ENCODE measurements at places on chromosomes 1 and 21.

- no peak for DNase-seq
Measured at GRCh38 chr1:221228594-221228993, 349.4 kb downstream of the HLX start.

DNA sequence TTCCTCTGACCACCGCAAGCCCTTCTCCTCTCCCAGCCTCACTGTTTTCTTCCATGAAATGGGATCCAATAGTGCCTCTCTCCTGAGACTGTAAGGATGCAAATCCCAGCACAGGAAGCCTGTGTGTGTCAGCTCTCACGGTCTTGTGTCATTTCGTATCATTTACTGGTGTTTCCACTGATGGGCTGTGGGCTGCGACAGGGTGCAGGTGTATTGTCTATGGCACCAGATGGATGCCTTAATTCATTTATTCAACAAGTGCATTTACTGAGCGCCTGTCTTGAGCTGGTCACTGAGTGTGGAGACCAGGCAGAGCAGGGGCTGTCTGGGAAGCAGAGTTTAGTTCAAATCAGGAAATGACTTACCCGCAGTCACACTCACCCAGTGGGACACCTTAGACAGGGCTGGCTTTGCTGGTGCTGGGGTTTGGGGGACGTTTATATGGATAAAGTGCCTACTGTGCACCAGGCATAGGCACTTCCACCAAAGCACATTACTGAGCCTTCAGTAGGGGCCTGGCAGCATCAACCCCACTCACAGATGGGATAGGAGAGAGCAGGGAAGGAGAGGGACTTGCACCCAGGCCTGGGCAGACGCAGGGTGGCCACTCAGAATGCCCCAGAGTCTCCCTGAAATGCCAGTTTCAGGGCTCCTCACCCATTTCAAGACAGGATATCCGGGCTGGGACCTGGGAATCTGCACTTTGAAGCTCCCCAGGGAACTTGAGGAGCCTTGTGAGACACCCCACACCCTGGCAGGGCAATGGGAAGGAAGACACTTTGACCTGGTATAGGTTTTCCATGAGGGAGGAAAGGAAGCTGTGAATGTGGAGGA, 398.9 kb downstream of the MATN1 start:
- DNase-seq: no peak

- DNase-seq: no peak
Measured at GRCh38 chr1:182687361-182687760, 3.0 kb upstream of the RGS8 start.

DNA sequence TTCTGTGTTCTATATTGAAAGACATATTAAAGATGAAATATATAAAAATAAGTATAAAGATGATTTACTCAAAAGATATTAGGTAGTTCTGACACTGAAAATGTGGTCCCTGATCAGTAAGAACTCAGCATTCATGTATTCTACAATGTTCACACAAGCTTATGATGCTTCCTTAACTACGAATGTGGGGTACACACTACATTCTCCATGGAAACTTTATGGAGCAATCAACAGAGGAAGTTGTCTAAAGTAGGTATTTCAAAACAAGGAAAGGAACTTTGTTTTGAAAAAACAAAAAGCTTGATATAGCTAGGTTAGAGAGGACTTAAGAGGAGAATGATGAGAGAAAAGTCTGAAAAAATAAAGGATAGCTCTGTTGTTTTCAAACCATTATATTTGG, 119.7 kb upstream of the RGS18 start:
- no peak for DNase-seq

GRCh38 chr1:22359427-22359826, 92.2 kb upstream of the ZBTB40 start:
- no peak for DNase-seq

- no peak for DNase-seq
Measured at GRCh38 chr1:246383791-246384190, 123.3 kb downstream of the SMYD3 start.

DNA sequence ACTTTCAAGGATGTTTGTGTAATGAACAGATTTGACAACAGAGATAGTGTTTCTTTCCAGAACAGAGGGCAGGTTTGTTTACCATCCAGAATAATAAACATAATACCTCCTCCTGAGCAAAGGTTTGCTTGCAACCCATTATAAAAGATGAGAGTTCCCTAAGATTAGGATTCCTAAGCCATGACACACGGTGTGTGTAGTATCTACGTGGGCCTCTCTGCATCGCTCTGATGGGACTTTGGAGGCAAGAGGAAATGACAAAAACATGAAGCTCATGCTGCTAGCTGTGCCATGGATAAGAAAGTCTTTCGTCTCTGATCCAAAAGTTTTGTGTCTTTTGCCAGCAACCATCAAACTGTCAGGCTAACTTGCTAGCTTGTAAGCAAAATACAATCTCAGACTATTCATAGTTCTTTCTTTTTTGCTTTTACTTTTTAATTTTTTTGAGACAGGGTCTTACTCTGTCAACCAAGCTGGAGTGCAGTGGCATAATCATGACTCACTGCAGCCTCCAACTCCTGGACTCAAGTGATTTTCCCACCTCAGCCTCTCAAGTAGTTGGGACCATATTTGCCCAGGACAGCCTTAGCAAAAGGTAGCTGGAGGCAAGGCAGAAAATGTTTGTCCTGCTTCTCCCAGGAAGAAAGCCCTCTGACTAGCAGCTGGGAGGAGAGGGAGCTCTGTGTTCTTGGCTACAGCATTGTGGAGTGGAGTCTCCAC, 81.1 kb downstream of the LHX4 start:
- no peak for DNase-seq

- DNase-seq: no peak
Measured at GRCh38 chr21:20639026-20639425, 359.2 kb upstream of the NCAM2 start.

DNA sequence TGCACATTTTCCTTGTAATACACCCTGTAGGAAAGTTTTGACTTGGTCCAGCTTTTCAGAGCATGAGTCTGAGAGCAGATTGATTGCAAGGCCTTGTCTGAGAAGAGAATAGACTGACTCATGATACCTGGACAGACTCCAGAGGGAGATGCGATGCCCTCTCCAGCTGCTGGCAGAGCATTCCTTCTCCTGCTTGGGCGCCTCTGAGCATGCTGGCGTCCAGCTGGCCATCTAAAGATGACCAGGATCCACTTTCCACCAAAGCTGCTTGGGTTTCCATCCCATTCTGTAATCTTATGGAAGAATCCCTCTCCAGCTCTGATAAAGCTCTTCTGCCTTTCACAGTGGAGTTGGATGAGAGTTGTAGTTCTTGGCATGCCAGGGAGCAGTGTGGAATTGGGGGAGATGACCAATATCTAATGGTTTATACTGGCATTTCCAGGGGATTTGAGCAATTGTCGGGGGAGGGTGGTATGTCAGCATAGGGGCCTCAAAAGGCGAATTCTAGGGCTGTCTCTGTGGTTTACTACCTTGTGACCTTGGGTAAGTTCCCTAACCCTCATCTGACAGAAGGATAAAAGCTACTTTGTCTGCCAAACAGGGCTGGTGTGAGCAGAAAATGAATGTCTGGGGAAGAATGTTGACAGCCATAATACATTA, 19.5 kb downstream of the SZRD1 start:
- no peak for DNase-seq

DNA sequence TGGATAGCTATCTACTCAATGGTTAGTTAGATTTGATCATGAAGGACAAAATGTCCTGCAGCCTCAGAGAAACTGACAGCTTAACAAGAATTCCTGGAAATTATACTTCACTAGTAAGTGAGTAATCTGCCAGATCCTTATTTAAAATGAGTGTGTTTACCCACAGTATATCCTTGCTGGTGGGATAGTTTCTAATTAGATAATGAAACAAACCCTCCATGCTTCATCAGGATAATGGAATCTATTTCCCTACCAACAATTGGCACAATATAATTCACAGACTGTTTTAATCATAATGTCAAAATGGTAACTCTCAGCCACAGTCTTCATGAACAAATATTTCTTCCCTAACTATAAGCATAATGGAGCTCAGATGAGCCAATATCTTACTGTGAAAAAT, 239.4 kb upstream of the ST6GALNAC5 start:
- DNase-seq: no peak

DNA sequence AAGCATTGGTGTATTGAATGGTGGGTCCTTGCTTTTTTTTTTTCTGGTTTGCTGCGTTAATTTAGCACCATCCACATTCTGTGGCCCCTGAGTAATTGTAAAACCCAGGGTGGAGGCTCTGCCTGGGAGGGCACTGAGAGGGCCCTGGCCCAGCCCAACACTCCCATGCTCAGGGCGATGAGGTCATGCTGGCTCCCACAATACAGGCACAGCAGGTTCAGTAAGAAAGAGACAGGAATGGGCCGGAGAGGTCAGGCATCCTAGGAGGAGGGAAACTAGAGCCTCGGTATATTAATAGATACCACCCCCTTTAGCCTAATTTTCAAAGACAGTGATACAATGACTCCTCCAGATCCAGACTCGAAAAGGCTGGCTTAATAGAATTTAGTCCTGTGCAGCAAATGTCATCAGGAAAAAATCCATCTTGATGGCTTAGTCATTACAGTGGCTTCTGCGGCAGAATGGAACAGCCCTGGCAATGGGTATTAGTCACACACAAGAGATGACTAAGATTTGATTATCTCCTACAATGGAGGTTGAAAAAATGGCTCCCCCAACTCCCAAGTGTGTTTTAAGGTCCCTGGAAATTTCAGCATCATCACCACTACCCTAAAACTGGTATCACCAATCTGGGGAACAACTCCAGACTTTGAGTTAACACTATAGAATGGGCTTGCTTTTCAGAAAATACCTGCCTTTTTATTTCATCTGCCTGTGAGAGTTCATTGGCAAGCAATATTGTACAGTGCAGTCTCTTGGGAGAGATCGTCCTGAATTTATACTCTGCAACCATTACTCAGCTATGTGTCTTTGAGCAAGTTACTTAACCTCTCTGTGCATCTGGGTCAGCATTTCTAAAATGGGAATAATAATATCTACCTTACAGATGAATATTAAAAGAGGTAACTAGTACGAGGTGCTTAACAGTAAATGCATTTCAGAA, 43.9 kb upstream of the LYST start:
- DNase-seq: no peak

DNA sequence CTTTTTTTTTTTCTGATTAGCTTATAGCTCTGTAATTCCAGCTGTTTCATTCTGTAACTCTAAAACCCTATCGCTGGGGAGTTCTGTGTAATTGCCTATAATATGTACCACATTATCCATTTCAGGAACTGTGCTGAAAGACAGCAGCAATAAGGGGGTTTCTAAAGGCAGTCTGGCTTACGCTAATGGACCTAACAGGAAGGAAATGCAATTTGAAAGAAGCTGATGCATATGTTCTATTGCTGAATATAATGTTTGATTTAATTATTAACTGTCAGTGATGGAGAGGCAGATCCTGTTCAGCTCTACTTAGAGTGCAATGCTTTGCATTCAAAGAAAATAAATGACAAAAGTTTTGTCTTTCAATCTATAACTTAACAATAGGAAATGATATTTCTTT, 209.4 kb upstream of the SNX7 start:
- DNase-seq: no peak

DNA sequence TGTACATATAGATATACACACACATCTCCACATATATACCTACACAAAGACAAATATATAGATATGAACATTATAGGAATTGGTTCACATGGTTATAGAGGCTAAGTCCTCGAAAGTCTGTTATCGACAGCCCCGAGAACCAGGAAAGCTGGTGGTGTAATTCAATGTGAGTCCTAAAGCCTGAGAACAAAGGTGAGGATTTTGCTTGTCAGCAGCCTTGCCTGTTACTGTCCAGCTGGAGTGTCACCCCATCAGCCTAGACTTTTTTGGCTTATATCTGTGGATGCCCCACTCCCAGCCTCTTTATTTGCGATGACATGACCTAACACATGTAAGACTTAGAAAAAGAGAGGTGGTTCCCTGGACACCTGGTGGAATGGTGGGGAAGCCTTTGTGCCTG, 97.0 kb downstream of the GIPC2 start:
- no peak for DNase-seq

DNA sequence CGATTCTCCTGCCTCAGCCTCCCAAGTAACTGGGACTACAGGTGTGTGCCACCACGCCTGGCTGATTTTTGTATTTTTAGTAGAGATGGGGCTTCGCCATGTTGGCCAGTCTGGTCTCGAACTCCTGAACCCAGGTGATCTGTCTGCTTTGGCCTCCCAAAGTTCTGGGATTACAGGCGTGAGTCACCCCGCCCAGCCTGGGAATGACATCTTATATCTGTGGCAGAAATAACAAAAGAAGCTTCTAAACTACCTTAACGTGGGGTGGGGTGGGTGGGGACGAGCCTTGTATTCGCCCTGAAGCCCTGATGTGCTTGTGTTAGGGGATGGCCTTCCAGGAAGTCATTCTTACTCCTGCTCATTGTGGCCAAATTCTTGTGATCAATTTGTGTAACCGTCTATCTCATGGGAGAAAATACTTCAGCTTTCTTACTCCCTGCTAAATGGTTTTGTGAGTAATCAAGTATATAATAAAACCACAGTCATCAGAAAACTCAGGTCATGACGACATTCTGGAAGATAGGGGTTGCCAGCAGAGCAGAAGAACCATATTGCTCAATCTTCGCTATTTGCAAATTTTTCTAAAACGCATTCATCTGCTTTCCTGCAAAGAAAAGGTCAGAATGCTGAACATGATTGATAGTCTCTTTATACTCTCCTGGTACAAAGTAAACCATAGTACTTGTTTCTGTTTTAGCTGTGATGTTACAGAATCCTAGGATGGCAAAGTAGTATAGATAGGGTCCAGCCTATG, 63.2 kb downstream of the DIRAS3 start:
- no peak for DNase-seq

Measured in stimulated activated CD8-positive, alpha-beta memory T cell treated with anti-CD3 and anti-CD28 coated beads, Interleukin-4, amount 100 ng/mL, for 24 hours (primary cell).